Lung (tissue), 17 donors: ENCODE measurements at places on chromosomes 11 and 22.

GRCh38 chr11:4019891-4020290 lies 74.7 kb upstream of the RRM1 start:
- DNase-seq: no peak

DNA sequence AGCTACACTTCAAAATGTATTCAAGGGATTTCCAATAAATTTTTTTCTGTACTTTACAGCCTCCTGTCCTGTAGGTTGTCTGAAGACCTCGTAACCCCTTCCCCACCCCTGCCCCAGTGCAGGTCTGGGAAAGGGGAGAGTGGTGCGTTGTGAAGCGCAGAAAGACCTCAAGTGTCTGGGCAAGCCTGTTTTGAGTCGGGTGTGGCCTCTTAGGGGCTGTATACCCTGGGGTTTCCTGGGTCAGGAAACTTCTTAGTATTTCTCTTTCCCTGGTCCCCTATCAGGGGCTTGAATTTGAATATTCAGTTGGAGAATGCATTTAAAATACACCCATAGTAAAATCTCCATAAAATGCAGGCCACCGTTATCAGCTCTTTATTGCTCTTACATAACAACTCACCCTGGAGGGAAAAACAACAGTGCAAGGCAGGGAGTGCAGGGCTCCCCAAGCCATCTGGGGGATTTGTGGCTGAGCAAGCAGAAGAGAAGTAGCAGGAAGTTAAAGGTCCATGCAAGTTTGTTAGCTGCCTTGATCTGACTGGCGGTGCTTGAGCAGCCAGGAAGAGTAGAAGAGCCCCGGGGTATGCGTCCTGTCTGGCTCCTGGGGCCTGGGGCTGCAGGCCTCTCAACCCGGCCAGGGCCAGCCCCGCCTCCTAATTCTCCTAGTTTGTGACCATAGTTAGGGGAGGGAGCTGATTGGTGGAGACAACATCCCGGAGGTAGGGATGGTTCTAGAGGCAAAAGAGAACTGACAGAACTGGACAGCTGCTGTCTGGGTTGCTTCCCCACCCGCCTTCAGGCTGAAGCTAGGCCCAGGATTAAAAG lies 25.7 kb downstream of the ARHGAP1 start:
- DNase-seq: peak; percentile 58

DNA sequence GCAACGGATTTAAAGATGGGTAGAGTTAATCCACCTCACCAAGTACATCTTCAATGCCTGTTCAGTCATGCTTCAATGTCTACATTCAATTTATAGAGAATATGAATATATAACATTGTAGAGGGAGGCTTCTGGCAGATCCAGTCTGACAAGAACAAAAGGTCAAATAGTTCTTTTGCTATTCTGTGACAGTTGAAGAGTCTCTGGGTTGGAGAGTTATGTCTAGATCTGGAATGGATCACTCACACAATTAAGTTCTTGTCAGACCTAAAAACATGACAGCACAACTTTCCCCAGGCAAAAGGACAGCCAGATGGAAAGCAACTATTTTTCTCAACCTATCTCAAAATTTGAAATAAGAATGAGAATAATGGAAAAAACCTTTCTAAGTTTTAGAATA lies 15.3 kb upstream of the GAB2 start:
- DNase-seq: no peak

- DNase-seq: no peak
Observed at GRCh38 chr11:107856180-107856980, 2.2 kb downstream of the SLC35F2 start.

GRCh38 chr11:57410287-57410686 lies 16.6 kb downstream of the SLC43A3 start:
- DNase-seq: no peak

- peak; percentile 13 for DNase-seq
Observed at GRCh38 chr22:40635940-40636379, 559 bp downstream of the MRTFA start.

DNA sequence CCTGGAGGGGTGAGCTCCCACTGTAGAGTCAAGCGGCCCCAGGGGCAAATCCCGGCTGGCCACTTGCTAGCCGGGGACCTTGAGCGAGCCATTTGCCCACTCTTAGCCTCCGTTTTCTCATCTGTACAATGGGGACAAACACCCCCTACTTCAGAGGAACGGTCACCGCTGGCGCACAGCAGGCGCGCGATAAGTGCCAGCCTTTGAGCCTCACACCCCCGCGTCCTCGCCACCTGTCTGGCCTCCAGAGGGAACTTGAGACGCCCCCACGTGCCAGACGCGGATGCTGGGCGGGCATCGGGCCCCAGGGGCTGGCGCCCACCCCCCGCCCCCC lies 72.6 kb upstream of the TCF20 start:
- peak; percentile 58 for DNase-seq

GRCh38 chr11:76962583-76963416 lies 71.4 kb upstream of the B3GNT6 start:
- DNase-seq: peak; percentile 68

- no peak for DNase-seq
Observed at GRCh38 chr11:118749429-118749828, 41.5 kb downstream of the DDX6 start.

DNA sequence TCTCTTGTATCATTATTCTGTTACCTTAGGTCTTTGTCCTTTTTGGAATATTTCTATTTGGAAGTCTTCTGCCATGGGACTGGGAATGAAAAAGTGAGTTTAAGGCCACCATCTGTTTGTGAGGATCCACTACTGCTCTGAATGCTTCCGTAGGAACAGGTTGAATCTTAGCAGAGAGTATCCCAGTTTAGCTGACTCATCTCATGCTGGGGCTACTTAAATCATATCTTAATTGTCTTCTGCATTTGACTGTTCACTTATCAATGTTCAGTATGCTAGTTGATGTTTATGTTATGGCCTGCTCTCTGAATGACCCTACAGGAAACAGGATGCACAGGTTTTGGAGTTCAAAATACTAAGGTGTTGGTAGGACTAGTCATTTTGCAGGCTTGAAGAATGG lies 1.4 kb upstream of the OR52I2 start:
- DNase-seq: no peak

DNA sequence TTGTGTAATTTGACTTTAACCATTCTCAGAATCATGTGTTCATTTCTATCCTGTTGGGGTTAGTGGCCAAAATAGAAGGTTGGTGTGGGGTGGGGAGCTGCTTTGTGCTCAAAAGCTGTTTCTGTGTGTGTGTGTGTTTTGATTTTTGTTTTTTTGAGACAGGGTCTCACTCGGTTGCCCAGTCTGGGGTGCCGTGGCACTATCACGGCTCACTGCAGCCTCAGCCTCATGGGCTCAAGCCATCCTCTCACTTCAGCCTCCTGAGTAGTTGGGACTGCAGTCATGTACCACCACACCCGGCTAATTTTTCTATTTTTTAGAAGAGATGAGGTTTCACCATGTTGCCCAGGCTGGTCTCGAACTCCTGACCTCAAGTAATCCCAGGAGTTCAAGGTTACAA lies 18.1 kb upstream of the AIFM3 start:
- DNase-seq: no peak

GRCh38 chr11:131370090-131370751 lies at the start of gene NTM:
TSS of gene NTM (plus strand) at chr11:131370615.
- DNase-seq: peak; percentile 65

- DNase-seq: no peak
Observed at GRCh38 chr11:1581976-1582375, 3.1 kb downstream of the KRTAP5-1 start.

DNA sequence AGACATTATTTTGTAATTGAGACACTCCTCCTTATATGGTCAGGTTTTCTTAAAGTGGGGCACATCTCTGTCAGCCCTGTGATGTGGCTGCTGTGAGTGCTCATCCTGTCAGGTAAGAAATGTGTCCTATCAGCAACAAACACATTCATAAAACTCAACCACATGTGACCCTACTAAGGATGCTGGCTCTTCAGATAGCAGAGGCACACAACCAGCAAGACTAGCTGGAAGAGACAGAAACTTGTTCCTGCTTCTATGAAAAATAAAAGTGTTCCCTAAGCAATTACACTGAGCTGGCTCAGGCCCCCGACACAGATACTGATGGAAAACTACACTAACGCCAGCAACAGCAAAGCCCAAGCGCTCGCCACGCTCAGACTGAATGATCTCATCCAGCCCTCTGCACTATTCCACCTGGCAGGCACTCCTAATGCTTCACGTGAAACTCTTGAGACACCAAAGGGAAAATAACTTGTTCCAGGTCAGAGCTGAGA lies 49.8 kb upstream of the CYP2D6 start:
- no peak for DNase-seq

DNA sequence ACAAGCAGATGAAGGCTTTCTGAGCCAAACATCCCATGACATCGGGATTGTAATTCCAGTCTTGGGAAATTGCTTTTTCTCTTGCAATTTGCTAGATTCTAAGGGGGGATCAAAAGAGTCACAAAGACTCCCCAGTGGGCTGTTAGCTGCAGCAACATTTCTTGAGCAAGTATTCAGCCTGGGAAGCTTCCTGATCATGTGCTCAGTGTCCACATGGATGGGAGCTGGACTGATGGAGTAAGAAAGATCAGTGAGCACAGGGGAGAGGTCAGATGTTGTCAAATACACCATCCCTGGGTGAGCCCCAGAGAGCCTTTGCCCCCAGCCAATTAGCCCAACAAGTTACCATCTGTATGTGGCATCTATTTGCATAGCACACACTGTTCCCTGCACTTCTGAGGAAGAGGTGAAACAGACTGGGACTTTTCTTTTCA lies 10.2 kb upstream of the GRK3 start:
- DNase-seq: peak; percentile 33

- peak; percentile 61 for DNase-seq
Observed at GRCh38 chr22:45537734-45538181, 35.1 kb downstream of the FBLN1 start.

- no peak for DNase-seq
Observed at GRCh38 chr11:108468478-108468864, 1.1 kb upstream of the C11orf65 start.

GRCh38 chr11:60240662-60241061 lies 2.3 kb downstream of the MS4A4E start:
- DNase-seq: no peak

GRCh38 chr11:2250485-2250884 lies 19.9 kb downstream of the ASCL2 start:
- no peak for DNase-seq

- DNase-seq: no peak
Observed at GRCh38 chr11:96276836-96277235, 66.2 kb downstream of the MAML2 start.

DNA sequence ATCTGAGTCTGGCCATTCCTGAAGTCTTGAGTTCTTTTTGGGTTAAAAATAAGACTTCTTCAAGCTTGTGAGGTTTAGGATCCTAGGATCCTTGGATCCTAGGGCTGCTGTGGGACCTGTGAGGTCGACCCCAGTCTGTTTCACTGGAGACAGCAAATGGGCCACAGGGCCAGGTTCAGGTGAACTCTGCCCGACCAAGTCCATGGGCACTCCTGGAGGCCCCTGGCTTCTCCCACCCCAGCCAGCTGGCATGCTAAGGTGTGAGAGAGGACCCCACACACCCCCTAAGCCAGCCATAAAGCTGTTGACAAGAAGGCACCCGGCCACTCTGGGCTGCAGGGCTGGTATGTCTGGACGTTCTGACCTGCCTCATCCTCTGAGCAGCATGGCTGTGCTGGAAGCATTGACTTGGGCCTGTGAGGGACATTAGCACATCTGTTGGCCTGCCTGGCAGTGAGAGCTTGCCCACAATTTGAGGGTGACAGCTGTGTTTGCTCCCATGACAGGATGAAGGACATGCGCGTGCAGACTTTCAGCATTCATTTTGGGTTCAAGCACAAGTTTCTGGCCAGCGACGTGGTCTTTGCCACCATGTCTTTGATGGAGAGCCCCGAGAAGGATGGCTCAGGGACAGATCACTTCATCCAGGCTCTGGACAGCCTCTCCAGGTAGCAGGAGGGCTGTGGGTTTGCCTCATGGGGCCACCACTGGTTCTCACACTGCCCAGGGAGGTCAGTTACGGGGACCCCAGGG lies 16.0 kb downstream of the CLDN5 start:
- no peak for DNase-seq

DNA sequence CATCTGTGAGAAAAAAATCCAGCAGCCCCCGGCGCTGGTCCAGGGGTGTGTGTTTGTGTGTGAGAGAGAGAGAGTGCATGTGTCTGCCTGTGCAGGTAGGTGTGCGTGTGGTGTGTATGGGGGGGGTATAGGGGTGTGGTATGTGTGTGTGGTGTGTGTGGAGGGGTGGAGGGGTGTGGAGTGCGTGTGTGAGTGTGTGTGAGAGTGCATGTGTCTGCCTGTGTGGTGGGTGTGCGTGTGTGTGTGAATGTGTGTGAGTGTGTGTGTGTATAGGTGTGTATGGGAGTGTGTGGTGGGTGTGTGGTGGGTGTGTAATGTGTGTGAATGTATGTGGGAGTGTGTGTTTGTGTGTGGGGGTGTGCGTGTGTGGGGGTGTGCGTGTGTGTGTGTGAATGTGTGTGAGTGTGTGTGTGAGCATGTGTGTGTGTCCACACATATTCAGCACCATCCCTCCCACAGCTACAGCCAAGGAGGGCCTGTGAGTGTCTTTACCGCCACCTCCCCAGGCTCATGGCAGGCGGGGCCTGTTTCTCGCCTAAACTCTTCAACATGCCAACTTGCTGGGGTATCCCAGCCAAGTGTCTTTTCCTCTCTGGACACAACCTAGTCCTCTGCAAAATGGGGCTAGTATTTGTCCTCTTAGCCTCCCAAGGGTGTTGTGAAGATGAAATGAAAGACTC lies 11.9 kb downstream of the LMO1 start:
- peak; percentile 2 for DNase-seq

GRCh38 chr11:27972522-27973170 lies 135.3 kb downstream of the KIF18A start:
- no peak for DNase-seq

GRCh38 chr11:19253153-19253745 lies 12.5 kb upstream of the E2F8 start:
- DNase-seq: no peak

DNA sequence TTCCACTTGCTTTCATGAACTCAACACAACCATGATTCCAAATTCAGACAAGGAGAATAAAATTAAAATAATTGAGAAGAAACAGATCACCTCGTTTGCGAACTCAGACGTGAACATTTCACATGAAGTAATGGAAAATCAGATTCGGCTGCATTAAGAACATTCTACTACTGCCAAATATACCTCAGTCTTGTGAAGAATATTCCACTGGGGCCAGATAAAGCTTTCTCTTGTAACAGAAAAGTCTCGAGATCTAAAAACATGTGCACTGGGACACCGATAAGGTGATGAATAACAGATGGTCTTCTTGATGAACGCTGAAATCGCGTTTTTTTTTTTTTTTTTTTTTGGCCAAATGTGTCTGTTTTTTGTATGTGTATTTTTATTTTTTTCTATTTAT lies 761.1 kb downstream of the BRD1 start:
- DNase-seq: no peak

DNA sequence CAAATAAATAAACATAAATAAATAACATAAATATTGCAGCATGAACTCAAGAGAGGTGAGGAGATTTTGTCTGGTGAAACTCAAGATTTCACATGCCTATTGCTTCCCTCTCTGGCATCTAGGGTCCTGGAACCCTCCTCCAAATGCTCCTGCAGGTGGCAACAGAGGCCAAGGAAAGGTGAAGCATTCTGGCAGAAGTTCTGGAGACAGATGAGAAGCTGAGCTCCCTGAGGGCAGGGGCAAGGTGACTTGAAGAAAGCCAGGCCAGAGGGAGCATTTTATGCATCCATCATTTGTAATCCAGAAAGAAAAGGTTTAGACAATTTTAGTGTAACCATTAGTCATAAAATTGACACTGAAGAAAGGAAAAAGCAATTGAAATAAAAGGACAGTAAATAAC lies 64.9 kb downstream of the ENDOD1 start:
- DNase-seq: peak; percentile 67
